Hematopoietic multipotent progenitor cell treated with erythropoietin and hydrocortisone succinate and interleukin-3 and kit ligand, for 17 days (in vitro differentiated cells): ENCODE measurements at places on chromosomes 3 and 15.

- no peak for DNase-seq
These were observed 327.5 kb downstream of the ARPP21 start for GRCh38 chr3:35966629-35967464.

DNA sequence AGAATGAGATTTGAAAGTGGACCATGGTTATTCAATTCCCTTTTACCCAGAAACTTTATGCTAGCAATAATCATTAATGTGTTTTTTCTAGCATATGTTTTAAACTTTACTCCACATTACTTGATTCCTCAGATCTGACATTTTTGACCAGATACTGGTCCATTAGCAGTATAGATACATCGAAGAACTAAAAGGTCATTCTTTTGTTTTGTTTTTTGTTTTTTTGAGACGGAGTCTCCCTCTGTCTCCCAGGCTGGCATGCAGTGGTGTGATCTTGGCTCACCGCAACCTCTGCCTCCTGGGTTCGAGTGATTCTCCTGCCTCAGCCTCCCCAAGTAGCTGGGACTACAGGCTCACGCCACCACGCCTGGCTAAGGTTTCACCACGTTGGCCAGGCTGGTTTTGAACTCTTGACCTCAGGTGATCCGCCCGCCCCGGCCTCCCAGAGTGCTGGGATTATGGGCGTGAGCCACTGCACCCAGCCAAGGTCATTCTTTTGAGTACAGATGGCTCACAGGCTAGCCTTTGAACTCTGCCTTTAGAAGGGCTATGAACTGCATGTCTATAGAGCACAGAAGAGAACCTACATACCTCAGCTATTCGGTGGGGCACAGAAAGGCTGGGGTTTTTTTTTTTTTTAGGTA, 28.6 kb downstream of the CHP1 start:
- no peak for DNase-seq

DNA sequence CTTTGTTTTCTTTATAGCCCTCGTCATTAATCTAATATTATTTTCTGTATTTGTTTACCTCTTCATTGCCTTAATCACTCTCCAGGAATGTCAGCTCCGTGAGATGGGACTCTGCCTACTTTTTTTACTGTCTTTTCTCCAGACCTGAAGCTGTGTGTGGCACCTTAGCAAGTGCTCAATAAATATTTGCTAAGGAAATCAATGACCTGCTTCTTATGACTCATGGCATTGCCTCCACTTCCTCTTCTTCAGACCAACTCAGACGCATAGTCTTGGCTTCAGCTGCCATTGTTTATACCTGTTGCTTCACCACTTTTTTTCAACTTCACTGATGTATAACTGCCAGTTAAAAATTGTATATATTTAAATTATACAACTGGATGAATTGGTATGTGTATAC, 218.5 kb upstream of the CMC1 start:
- DNase-seq = no peak

DNA sequence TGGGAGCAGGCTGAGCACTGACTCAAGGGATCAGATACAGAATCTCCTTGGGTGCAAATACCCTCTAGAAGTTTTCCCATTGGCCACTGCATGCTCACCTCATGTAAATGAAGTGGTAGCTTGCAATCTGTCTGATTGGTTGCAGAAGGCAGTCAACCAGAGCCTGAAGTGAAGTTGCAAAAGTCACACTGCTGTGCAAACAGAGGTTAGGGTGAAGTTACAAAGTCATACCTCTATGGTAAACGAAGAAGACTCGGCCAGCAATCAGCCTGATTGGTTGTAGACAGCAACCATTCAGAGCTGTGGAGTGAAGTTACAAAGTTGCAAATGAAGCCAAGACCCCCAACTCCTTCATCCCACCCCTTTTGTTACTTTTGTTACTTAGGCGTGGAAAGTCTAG, 27.1 kb downstream of the STARD9 start:
- DNase-seq = no peak

DNA sequence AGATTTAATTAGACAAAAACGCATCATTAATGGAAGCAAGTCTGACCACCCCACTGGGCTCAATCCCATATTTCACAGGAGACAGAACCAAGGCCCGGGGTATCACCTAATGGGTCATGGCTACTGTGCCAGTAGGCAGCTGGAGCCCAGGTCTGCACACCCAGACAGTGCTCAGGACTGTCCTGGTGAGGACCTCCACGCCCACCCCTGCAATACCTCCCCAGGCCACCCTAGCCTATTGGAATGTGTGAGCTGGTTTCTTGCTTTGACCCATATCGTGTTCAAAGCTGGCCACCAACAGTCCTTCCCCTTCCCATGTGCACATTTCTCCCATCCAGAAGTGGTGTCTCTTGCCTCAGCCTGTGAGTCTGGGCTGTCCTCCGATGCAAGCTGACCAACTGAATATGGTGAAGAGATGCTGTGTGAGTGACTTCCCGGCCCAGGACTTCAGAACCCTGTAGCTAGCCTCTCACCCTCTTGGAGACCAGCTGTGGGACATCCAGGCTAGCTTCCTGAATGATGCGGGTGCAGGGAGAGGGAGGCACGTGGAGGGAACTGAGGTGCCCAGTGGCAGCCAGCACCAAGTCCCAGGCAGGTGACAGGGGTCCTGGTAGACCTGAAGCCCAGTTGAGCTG, 19.1 kb downstream of the SLC6A20 start:
- DNase-seq = no peak

DNA sequence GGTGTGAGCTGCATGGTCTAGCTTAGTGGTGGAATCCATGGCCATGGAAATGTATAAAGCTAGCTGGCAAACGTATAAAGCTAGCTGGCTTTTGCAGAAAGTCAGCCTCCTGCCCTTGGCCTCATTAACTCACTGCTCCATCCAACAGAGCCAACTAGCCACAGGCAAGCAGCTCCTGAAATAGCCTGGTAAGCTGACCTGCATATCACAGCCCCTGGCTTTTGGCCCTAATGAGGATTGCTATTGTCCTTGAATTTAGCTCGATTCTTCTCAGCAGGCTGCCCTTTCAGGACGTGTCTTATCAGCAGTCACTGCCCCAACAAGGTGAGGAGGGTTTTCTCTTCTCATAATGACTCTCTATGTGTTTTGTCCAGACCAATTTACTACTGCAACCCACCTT, 446.8 kb downstream of the WDR72 start:
- no peak for DNase-seq

- no peak for DNase-seq
These were observed 381.2 kb downstream of the GBE1 start for GRCh38 chr3:81380234-81380633.

DNA sequence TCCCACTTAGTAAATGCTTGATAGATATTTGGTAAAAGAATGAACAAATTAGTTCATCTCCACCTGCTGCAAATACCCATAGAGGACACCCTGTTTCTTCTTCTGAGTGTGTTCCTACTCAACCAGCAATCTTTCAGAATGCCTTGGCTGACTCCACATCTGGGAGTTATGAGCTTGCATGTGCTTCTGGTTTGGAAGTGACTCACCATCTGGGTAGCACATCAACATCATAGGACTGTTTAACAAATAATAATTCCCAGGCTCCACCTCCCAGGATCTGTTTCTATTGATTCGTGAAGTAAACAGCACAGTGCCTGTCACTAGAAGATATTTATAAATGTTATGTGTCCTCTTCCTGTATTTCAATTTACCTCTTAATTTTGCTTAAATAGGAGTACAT, 580.1 kb downstream of the ROBO2 start:
- no peak for DNase-seq

GRCh38 chr15:33813891-33814290, 154.4 kb upstream of the CHRM5 start:
- no peak for DNase-seq

GRCh38 chr3:22933051-22933840, 269.9 kb upstream of the UBE2E2 start:
- no peak for DNase-seq

- DNase-seq = no peak
These were observed 24.6 kb upstream of the SLC6A6 start for GRCh38 chr3:14377838-14378169.

DNA sequence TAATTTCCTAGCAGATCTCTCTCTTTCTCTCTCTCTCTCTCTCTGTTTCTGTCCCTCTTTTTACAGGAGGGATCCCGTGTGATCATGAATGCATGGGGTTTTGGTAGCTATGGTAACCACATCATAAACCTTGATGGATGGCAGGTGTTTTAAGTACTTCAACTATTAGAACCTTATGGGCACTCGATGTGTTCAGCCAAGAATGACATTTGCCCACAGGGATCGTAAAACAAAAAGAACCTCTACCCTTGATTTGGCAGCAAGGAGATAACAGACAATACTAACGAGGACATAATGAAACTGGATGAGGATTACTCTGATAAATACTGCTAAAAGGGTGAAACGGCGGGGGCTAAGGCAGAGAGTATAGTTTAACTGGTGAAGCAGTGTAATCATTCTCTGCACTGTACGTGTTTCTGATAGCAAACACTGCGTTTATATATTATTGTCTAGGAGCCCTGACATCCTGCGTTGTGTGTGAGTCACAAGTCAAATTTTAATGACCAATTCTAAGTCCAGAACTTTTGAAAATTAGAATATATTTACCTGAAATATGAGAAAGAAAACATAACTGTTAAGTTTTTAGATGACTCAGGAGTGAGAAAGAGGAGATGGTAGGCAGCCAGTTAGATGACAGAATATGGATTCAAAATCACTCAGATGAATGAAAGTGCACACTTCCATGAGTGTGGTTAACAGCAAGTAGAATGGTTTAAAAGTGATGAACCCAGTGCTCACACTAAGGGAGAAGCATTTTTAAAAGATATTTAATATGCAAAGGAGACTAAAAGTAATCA, 80.3 kb downstream of the OTOL1 start:
- no peak for DNase-seq

GRCh38 chr15:77104155-77104554, 33.2 kb upstream of the TSPAN3 start:
- no peak for DNase-seq

DNA sequence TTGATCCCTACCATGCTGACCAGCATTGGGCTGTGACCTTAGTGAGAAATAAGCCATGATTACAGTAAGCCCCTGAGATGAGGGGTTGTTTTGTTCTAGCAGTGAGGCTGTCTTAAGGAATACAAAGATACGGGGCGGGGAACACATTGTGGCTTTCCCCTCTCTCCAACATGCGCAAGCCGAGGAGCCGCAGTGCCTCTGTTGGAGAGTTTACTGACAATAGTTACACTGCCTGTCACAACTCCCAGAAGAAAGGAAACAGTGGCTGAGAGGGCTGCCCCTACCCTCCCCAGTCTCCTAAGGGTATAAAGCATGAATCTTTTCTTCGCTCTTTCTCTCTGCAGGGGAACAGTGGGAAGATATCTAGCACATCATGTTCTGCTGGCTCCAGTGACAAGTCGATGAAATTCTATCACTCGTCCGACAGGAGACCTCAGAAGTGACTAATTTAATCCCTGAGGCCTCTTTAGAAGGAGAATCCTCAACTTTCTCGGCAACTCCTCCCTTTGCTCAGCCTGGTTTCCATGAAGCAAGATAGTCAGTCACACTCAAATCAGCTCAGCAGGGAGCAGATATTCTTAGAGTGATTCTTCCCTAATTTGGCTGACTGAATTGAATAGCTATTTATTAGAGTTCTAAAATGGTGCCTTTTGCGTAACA, 409.0 kb upstream of the PROK2 start:
- no peak for DNase-seq

DNA sequence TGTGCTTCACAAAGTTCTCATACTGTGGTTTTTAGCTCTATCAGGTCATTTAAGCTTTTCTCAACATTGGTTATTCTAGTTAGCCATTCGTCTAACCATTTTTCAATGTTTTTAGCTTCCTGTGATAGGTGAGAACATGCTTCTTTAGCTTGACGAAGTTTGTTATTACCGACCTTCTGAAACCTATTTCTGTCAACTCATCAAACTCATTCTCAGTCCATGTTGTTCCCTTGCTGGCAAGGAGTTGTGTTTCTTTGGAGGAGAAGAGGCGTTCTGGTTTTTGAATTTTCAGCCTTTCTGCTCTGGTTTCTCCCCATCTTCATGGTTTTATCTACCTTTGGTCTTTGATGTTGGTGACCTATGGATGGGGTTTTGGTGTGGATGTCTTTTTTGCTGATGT, 120.9 kb downstream of the NFKBIZ start:
- DNase-seq = no peak

GRCh38 chr3:144663456-144664436, 692.1 kb downstream of the DIPK2A start:
- no peak for DNase-seq

GRCh38 chr3:134516905-134517304, 31.0 kb downstream of the CEP63 start:
- DNase-seq = no peak

DNA sequence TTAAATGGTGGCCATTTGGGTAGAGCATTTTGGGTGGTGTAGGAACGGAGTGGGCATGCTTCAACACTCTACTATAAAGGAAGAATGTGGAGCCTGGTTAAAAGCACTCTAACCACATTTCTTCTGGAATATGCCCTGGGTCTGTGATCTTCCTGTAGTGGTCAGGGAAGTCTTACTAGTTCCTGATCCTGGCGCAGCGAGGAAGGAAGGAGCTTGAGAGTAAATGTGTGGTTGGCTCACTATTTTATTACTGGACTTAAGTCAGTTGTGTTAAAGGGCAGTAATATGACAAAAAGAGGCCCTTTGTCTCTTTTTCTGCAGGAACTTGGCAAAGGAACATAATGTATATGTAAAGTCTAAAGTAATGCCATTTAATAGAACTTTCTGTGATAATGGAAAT, 197.6 kb upstream of the ZPLD1 start:
- no peak for DNase-seq
